ENCODE measurements at places on chromosomes 5 and 9.

- no peak for DNase-seq
Observed at GRCh38 chr5:176162198-176162597, 76.0 kb upstream of the SIMC1 start.

DNA sequence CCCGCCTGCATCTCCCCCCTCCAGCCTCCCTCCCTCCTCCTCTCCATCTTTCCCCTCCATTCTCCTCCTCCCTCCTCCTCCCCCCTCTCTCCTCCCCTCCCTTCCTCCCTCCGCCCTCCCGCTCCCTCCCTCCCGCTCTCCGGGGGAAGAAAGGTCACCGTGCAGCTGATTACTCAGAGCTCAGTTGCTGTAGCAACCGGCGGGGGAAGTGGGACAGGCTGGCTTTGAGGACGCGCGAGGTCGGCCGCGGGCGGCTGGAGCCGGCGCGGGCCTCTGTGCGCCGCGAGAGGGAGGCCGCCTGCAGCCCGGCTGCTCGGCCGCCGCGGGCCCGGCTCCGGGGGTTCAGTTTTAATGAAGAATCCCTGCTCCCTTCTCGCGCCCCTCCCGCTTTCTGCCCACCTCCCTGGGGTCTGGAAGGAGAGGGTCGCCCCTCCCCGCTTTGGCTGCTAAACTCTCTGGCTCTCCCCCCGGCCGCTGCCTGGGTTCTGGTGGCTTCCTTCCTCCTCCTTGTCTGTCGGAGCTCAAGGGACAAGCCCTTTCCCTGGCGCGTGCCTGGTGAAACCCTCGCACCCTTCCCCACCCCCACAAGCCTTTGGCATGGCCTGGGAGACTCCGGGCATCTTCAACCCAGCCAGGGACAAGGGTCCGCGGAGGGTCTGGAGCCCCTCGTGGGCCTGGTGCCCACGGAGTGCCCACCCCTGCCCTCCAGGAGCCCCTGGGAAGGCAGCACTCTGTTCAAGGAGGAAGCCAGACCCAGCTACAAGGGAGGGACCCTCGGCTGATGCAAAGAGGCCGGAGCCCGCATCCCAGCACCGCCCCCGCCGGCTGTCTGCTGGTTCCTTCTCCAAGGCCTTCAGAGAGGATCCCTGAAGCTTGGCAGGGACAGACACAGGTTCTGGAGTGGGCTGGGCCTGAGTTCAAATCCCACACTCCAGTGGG, 160.3 kb downstream of the C9orf50 start:
- peak; percentile 96 for DNase-seq

GRCh38 chr5:56851258-56851941, 36.1 kb downstream of the MAP3K1 start:
- no peak for DNase-seq

- DNase-seq = no peak
Observed at GRCh38 chr5:131523500-131524185, 111.4 kb downstream of the RAPGEF6 start.

DNA sequence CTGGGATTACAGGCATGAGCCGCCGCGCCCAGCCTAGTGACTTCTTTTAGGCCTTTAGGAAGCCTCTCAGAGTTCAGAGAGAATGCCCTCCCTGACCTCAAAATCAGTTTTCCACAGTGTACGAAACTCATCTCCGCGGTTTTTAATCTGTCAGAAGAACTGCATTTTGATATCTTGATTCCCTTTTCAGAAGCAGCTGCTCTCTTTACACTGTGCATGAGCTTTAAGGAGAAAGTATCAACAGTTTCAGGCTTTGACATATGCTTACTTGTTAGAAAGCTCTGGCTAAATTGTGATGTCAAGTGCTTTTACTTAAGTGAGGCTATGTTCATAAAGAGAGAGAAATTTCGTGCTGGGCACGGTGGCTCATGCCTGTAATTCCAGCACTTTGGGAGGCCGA, 74.6 kb downstream of the USP20 start:
- no peak for DNase-seq

GRCh38 chr9:36746415-36746814, 173.7 kb downstream of the MELK start:
- no peak for DNase-seq

GRCh38 chr5:128271859-128272464, 188.4 kb downstream of the SLC12A2 start:
- DNase-seq = peak; percentile 68

- peak; percentile 69 for DNase-seq
Observed at GRCh38 chr9:114486205-114486963, 18.9 kb downstream of the WHRN start.

GRCh38 chr9:132216861-132217619, 55.2 kb downstream of the NTNG2 start:
- no peak for DNase-seq

- DNase-seq = peak; percentile 10
Observed at GRCh38 chr5:41940641-41941040, 15.6 kb downstream of the FBXO4 start.

- no peak for DNase-seq
Observed at GRCh38 chr5:115423541-115423940, 121.0 kb downstream of the FEM1C start.

DNA sequence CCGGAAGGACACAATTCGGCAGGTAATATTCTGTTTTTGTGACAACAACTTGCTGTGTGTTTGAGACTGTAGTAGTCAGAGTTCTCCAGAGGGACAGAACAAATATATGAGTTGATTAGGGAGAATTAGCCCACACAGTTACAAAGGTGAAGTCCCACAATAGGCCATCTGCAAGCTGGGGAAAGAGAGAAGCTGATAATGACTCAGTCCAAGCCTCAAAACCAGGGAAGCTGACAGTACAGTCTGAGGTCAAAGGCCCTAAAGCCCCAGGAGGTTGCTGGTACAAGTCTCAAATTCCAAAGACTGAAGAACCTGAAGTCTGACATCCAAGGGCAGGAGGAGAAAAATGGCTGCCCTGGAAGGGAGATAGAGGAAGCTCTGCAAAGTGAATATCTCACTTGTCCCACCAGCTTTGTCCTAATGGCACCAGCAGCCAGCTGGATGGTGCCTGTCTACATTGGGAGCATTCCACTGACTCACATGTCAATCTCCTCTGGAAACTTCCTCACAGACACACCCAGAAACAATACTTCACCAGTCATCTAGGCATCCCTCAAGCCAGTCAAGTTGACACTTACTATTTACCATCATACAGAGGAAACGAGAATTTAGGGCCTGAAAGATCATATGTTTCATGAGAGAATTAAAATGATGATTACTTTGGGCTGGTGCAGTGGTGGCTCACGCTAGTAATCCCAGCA, 36.3 kb upstream of the CTXN3 start:
- no peak for DNase-seq

DNA sequence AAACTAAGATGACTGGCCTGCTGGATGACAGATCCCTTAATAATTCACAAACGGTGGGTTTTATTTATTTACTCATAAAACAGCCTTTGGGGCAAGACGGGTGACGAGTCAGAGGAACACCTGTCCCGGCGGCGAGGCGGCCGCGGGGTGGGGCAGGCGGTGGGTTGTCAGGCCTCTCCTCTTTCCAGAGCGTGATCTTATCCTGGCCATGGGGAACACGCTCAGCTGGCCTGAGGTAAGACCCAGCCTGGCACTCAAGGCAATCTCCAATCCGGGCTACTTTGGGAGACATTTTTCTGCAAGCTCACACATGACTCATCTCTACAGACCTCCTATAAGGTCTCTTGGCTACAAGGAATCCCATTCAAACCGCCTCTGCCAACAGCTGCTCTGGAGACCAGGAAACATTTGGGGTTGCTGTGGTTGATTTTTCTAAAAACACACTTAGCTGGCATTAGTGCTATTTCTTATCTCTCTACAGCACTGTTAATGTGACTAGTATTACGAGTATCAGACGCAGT, 6.3 kb downstream of the RAPGEF1 start:
- DNase-seq = peak; percentile 93

DNA sequence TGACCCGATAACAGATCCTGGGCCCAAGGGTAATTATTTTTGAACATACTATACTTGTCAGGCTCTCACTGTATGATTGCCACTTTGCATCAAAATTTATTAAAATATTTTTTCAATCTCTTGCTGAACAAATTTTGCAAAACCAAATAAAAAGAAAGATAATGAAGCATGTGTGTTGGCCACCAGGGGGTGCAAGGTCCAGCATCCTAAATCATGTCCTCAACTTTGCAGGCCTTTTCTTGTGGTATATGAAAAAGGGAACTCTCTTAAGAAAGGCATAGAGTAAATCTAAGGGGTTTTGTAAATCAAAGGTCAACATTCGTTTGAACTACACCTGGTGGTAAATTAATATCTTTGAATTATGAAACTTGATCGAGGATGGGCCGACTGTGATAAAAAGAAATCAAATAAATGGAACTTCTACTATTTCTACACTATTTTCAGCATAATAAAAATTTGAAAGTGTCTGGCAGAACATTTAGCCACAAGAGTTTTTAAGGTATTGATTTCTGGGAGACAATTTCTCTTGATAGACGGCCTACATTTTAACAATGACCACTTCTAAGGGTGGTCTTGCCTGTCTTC, 676.5 kb downstream of the DMRTA1 start:
- peak; percentile 42 for DNase-seq

GRCh38 chr5:160493806-160494338, 72.2 kb downstream of the PTTG1 start:
- no peak for DNase-seq

DNA sequence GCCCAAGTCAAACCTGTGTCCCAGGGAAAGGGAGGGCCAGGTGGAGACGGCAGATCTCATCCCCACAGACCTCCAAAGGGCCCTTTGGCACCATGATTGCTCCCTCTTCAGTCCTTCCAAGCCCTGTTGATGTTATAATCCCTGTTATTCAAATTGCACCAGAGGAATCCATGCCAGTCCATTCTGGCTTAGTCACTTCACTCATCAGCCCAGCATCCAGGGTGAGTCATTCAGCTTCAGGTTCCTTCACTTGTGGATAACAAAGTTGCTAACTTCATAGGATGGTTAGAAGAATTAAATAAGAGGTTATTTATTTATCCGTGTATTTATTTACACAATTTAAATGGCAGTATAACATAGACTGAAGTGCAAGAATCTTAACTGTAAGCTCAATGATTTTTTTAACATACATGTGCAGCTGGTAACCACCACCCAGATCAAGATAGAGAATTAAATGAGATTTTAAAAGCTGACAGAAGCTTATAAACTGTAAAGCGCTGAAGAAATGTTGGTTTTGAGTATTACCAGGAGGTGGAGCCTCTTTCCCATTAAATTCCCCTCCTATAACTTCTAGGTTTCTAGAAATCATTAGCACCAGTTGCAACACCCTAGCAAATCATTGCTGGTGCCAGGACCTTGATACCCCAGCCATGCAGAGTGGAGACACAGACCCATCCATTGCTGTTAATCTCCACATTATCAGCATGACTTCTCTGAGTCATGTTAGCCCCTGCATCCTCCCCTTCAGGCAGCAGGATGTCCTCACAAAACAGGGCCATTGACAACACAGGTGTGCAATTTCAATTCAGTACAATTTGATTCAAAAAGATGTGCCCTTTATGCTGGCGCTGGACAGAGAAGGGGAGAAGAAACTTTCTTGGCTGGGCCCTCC, 77.4 kb downstream of the SEC61B start:
- DNase-seq = peak; percentile 76

DNA sequence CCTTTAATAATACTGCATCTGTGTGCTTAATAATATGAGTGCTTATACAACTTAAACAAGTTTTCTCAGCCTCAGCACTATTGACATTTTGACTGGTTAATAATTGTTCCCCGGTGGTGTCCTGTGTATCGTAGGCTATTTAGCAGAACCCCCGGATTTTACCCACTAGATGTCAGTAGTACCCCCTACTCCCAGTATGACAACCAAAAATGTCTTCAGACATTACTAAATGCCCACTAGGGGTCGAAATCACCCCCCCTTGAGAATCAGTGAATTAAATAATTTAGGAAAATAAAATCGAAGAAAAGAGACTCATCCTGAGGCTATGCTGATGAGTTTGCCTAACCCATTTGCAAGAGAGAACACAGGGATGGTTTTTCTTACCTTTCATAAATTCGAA, 166.3 kb downstream of the ATP10B start:
- DNase-seq = peak; percentile 12

DNA sequence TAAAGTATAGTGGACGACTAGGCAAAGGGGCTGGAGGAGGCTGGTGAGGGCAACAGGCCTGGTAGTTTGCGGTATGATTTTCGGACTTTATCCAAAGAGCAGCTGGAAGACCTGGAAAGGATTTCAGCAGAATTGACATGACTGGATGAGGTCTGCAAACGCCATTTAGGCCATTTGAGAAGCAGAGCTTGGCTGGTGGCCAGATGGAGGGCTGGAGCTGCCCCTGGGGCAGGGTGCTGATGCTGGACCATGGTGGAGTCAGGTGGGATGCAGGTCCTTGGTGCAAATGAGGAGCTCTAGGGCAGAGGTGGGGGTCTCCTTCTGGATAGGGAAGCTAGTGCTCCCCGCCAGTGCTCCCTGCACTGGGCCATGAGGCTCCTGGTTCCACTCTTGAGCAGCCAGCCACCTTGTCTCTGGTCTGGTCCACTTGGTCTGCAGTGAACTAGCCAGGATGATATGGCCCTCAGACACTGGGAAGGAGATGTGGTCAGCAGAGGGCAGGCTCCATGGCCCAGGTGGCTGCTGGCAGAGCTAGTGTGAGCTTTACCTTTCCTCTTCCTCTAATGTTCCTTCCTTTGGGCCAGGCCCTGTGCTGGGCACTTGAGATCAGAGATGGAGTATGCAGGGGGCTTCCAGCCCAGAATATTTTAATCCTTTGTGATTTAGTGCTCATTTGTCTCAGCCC, 31.4 kb downstream of the COL27A1 start:
- DNase-seq = no peak

DNA sequence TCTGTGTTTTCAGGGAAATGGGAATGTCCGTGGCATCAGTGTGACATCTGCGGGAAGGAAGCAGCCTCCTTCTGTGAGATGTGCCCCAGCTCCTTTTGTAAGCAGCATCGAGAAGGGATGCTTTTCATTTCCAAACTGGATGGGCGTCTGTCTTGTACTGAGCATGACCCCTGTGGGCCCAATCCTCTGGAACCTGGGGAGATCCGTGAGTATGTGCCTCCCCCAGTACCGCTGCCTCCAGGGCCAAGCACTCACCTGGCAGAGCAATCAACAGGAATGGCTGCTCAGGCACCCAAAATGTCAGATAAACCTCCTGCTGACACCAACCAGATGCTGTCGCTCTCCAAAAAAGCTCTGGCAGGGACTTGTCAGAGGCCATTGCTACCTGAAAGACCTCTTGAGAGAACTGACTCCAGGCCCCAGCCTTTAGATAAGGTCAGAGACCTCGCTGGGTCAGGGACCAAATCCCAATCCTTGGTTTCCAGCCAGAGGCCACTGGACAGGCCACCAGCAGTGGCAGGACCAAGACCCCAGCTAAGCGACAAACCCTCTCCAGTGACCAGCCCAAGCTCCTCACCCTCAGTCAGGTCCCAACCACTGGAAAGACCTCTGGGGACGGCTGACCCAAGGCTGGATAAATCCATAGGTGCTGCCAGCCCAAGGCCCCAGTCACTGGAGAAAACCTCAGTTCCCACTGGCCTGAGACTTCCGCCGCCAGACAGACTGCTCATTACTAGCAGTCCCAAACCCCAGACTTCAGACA, 9.5 kb downstream of the RAB24 start:
- DNase-seq = no peak

All from ELR (cell line).